ENCODE measurements at places on chromosomes 2 and 18.
A peak's percentile ranks its signal among the peaks of the same experiment; 100 is the strongest.

DNA sequence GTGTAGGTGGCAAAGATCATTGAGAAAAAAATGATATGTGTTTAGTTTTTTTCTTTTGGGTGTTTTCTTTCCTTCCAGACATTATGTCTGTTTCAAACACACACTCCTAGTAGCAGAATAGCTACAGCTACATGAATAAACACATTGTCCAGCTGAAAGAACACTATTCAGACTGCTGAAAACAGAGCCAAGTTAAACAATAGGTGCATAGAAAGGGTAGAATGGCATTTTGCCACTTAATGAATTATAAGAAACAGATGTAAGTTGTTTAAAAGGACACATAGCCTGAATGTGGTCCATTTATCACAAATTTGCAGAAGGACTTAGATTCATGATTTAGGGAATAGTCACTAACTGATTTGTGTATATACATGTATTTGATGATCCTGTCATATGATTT lies 20.1 kb downstream of the CTLA4 start:
- DNase-seq = no peak

- no peak for DNase-seq
These were observed 561.1 kb upstream of the SETBP1 start for GRCh38 chr18:44119607-44120006.

GRCh38 chr18:37135177-37135576 lies 306.2 kb downstream of the KIAA1328 start:
- no peak for DNase-seq

DNA sequence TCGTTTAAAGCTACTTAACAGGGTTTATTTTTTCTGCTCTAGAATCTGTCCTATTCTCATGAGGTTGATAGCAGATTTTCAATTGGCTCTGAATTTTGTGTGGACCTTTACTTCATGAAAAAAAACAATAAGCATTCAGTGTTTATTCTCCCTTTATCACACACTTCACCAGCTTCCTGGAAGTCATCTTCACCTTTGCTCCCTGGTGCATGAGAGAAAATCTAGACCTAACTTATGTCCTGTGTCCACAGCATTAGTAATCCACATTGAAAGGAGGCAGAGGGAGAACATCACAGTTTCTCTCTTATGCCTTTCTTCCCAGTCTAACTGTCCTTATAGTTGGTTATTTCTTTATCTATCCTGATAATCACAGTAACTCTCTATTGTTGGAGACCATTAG lies 316.1 kb downstream of the PTH2R start:
- no peak for DNase-seq

DNA sequence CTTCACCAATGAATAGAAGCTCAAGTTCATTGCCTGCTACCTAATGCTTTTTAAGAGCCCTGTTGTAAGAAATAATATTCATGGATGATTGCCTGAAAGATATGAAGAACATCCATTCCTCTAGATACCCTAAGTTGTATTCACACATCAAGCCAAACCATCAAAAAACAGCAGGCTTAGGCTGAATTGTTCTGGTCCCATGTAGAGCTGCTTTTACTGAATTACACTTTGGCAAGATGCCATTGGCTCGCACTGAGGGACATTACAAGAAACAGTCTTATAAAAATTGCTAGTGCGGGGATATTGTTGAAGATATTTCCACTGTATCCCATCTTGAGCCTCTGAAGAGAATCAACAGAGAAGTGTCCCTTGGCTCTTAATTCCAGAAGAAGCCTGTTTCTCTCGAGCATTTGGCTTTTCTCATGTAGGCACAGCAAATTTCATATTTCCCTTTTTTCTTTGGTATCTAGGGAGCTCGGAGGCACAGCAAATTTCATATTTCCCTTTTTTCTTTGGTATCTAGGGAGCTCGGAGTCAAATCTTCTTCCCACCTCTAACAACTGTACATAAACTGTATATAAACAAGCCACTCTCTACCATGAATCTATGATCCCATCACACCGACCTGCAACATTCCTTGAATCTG lies 107.5 kb downstream of the COLEC12 start:
- no peak for DNase-seq

- peak; percentile 4 for DNase-seq
These were observed 830 bp downstream of the DNER start for GRCh38 chr2:229713371-229714079.

- no peak for DNase-seq
These were observed 194.5 kb downstream of the LOXHD1 start for GRCh38 chr18:46462523-46462922.

DNA sequence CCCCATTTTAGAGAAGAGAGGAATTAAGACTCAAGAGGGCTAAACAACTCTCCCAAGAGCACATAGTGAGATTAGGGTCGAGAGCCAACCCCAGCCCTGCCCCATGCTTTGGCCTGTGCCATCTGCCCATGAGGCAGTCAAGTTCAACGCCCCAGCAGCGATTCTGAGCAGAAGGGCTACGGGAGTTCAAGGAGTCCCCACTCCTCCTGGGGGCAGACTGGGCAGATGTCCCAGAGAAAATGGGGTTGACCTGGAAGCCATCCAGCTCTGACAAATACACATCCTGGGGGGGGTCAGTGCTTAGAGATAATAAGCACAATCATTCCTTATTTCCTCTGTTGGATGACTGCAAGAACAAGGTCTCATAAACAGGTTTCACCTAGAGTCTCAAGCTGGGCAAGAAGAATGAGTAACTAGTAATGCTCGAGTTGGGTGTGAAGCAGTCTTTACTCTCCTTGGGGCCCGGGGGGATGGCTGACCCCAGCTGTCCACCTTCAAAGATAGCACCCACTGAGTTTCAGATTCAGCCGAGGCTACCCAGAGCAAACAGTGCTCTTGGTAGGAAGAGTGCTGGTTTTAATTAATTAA lies 716.4 kb downstream of the RNF144A start:
- no peak for DNase-seq

Data from stimulated activated CD4-positive, alpha-beta T cell treated with anti-CD3 and anti-CD28 coated beads, Interleukin-4, amount 100 ng/mL, for 1 hour (primary cell).